ENCODE measurements at places on chromosomes 2 and 18.

- peak; percentile 20 for DNase-seq
Measured at GRCh38 chr18:62325806-62326645, 916 bp downstream of the TNFRSF11A start.

- DNase-seq = no peak
Measured at GRCh38 chr2:98506881-98507280, 62.2 kb downstream of the INPP4A start.

GRCh38 chr18:57432751-57433400 is 2.3 kb upstream of the ONECUT2 start:
- no peak for DNase-seq

DNA sequence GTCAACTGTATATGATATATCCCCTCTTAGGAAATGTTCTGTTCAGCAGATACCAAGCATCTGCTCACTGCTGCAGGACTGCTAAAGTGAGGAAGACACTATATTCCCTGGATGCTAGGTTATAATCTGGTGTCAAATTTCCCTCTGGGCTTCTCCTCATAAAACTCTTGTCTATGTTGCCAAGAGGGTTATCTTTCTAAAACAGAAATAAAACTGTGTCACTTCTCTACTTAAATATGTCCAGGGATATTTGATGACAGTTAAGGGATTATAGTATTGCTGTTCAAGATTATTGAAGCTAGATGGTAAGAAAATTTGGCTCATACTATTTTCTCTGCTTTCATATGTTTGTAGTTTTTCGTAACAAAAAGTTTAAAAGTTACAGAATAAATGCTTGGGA is 30.5 kb upstream of the SNRNP27 start:
- no peak for DNase-seq

DNA sequence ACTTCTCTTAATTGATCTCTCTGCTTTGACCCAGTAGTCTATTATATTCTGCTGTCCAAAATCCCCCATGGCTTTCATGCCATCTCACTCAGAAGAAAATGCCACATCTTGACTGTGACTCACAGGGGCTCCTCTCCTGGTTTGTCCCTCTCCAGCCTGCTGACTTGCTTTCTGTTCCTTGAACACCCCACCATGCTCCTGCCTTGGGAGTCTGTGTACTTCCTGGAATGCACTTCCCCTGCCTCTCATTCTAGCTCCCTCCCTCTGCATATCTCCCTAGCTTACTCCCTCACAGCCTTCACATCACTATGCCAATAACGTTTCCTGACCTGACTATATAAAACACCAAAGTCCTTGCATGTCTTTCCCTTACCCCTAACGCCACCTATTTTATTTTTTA is 167.2 kb downstream of the TRIB2 start:
- DNase-seq = peak; percentile 30

DNA sequence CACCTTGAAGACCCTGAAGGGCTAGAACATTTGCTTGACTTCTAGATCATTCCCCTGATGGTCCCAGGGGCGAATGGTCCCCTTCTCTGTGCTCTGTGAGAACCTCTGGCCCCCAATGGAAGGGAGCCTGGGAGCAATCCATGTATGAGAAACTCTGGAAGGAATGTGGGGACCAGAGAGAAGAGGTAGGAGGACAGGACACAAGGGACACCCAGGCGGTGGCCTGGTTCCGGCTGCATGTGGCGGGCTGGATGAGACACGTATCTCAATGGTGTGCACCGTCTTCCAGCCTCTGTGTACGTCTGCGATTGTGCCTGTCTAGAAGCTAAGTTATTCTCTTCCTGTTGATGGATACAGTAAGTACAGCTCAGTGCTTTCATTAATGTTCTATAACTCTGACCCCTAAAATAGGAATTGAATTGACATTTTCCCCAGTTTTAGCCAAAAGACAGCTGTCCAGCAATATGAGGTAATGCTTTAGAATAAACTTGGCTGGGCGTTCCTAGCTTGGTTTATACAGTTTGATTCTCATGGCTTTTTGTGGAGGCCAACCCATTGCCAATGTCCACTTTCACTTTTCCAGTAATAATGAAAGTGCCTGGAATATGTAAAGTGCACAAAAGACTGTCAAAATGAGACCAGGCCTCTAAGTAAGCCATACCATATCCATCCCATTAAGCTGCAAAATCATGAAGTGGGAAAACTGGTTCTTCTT is 30.1 kb upstream of the COPS8 start:
- DNase-seq = no peak

GRCh38 chr2:85952196-85952734 is 63.5 kb upstream of the ST3GAL5 start:
- no peak for DNase-seq

DNA sequence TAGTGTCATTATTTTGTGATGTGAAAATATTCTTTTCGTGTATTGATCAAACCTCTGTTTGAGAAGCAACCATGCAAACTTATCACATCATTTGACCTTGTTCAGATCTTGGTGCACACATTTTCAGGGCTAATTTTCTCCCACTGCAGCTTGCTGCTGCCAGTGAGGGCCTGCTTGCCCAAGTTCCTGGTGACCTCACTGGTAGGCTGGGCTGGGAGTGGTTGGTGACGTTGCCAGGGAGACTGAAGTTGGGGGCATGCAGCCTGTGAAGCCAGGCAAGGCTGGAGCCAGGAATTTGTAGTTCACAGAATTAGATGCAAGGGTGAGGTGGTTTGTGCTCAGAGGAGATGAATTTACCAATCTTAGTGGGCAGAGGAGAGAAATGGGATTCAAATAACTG is 38.5 kb downstream of the PARD3B start:
- no peak for DNase-seq

DNA sequence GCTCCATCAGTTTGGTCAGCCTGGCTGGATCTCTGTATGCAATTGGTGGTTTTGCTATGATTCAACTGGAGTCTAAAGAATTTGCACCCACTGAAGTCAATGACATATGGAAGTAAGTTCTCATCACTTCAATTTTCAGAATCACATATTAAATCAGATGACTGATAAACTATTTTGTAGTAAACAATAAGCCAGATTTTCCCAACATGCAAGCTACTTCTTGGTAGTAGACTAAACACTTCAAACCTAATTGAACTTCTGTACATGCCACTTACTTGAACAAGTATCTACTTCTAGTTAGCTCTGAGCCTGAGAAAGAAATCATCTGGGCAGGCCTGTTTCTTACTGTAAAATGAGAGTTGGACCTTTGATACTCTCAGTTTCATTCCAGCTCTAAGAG is 11.4 kb downstream of the KLHL41 start:
- no peak for DNase-seq

GRCh38 chr2:64135421-64135820 is 8.8 kb downstream of the PELI1 start:
- no peak for DNase-seq

GRCh38 chr2:2580341-2580740 is 249.3 kb upstream of the MYT1L start:
- DNase-seq = no peak

GRCh38 chr2:171393487-171393886 is 40.3 kb downstream of the METTL8 start:
- no peak for DNase-seq

GRCh38 chr2:120520929-120521912 is 175.3 kb downstream of the INHBB start:
- peak; percentile 59 for DNase-seq

- DNase-seq = peak; percentile 61
Measured at GRCh38 chr2:146143971-146144370, 1624.1 kb upstream of the ZEB2 start.

- DNase-seq = peak; percentile 80
Measured at GRCh38 chr2:43877782-43878464, 39.2 kb downstream of the ABCG8 start.

- peak; percentile 3 for DNase-seq
Measured at GRCh38 chr2:158239271-158239670, 137.6 kb downstream of the UPP2 start.

- peak; percentile 62 for DNase-seq
Measured at GRCh38 chr2:85768713-85769112, 14.9 kb downstream of the ATOH8 start.

- DNase-seq = peak; percentile 43
Measured at GRCh38 chr18:76448256-76449110, 46.6 kb downstream of the ZNF516 start.

- no peak for DNase-seq
Measured at GRCh38 chr2:100938031-100939026, 63.8 kb upstream of the RPL31 start.

- DNase-seq = no peak
Measured at GRCh38 chr2:5921081-5921642, 229.0 kb downstream of the SOX11 start.

DNA sequence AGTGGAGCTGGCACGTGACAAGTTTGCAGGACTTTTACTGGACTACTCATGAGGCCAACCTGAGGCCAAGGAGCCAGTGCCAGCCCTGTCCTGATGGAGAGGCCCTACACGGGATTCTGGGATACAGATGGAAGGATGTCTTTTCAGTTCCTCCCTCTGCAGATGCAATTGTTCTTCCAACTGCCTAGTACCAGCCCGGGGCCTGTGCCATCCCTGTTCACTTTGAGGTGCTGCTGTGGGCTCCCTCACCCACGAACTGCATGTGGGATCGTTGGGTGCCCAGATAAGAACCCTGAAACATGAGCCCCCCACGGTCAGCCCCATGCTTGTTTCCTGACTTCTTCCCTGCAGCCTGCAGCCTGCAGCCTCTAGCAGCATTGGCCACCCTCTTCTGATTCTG is 25.3 kb upstream of the LAPTM4A start:
- DNase-seq = no peak

GRCh38 chr18:9260388-9261380 is 73.9 kb upstream of the TWSG1 start:
- DNase-seq = peak; percentile 38

DNA sequence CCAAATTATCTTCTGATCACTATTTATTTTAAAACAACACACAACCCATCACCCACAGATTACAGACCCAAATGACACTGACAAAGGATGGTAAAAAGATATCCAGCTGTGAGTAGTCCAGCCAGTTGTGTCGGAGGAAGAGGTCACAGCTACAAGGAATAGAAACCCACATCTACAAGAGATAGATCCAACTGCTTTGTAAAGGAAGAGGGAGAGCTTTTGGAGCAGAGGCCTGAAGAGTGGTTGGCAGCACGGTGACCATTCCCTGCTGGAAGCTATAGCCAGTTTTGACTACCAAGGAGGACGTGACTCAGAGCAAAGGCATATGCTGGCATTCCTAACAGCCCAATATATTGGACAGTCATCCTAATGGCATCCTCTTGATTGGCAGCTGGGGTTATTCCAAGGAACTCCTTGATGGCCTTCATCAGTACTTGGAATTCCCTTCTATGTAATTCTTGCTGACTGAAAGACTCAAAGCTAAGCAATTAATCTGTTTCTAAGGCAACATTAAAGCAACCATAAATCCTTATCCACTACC is 17.1 kb downstream of the SLC8A1 start:
- DNase-seq = peak; percentile 73

DNA sequence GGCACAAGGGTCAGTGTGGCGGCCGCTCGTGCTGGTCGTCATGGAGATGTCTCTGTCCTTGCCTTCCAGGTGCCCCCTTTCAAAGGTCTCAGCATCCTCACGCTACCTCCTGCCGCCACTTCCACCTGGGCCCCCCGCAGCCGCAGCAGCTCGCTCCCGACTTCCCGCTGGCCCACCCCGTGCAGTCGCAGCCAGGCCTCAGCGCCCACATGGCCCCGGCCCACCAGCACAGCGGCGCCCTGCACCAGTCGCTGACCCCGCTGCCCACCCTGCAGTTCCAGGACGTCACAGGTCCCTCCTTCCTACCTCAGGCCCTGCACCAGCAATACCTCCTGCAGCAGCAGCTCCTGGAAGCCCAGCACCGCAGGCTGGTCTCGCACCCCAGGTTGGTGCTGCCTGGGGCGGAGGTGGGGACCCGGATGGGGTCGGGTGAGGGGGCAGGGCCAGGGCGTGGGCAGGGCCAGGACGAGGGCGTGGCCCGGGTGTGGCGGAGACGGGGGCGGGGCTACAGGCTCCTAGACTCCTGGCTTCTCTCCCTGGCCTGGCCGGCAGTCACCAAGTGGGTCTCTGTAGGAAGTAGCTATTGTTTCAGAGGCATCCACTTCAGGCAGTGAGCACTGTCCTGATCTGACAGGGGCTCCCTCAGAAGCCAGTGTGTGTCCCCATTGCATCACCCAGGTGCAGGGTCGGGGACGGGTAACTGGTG is 223.7 kb downstream of the LOXHD1 start:
- DNase-seq = no peak

GRCh38 chr2:74005786-74006185 is 21.1 kb downstream of the TET3 start:
- no peak for DNase-seq

GRCh38 chr18:35231052-35231451 is 9.8 kb upstream of the ZNF397 start:
- peak; percentile 83 for DNase-seq

DNA sequence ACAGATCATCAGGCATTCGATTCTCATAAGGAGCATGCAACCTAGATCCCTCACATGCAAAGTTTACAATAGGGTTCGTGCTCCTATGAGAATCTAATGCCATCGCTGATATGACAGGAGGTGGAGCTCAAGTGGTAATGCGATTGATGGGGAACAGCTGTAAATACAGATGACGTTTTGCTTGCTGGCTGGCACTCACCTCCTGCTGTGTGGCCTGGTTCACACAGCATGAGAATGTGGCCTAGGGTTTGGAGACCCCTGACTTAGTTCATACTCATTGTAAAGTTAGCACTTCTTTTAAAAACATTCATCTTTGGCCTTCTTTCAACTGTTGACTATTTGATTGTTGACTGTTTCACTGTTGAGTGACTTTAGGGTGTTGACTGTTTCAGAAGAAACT is 8.7 kb upstream of the CHMP1B start:
- no peak for DNase-seq
